ENCODE measurements at places on chromosomes 3 and 15. TPM values are rescaled to one million over a fixed set of nuclear protein-coding genes. Genes with fewer than 3 reads are reported as not detected.

- no peak for DNase-seq
Observed at GRCh38 chr15:58391088-58391487, 40.7 kb upstream of the LIPC start.

DNA sequence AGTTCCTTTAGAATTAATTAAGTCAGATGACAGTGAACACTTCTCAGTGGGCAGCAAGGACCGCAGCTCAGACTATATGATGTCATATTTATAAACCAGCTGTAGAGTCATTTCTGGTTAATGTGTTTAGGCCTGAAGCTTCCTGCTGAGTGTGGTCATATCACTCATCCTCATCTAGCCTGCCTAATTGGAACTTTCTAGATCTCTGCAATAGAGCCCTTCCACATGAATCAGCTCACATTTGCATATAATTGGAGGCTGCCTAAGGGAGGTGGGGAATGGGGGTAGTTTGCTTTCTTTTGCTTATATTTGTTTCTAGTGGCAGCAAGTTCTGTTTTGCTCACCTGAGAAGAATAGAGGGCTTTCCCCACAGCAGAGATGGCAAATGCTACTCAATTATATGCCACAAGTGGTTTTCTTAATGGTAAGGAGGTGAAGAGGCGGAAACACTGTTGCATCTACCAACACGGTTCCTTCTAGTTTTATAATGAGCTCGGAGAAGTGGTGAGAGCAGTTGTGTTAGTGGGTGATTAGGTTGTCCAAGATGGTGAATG, 148.1 kb downstream of the KLHL25 start:
- DNase-seq = no peak

HTR3E gene
- total RNA-seq = not detected

PTPRG gene
- total RNA-seq = 31.5 TPM

SPINK8 gene
- not detected for total RNA-seq

All from stomach (tissue), 19 donors.